ENCODE measurements at places on chromosomes 2 and 18.

DNA sequence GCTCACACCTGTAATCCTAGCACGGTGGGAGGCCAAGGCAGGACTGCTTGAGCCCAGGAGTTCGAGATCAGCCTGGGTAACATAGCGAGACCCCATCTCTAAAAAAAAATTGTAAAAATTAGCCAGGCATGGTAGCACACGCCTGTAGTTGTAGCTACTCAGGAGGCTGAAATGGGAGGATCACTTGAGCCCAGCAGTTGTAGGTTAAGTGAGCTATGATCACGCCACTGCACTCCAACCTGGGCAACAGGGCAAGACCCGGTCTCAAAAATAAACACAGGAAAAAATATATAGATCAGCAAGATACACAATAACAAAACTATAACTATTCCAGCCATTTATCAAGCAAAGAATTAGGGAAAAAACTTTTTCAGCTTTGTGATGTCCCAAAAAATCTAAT, 3.0 kb downstream of the SF3B1 start:
- DNase-seq: no peak

- no peak for DNase-seq
Measured at GRCh38 chr2:106336737-106337136, 131.5 kb downstream of the RGPD3 start.

DNA sequence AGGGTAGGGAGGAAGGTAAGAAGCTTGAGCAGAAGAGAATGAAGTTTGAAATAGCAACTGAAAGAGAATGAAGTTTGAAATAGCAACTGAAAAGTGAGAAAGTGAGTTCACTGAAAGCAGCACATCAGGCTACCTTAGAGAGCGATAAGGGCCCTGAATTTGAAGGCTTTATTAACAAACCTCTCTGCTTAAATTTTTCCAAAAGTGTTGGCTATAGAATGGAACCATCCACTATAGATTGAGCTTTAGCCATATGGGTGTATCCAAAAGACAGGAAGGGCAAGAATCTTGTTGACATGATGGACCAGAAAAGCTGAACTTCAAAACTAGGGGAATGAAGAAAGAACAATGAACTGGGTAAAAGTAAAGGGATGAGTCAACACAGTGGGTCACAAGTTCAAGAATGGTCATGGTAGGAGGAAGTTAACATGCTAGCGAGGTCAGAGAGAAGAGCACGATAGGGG, 122.5 kb downstream of the ASXL3 start:
- no peak for DNase-seq

- DNase-seq: no peak
Measured at GRCh38 chr2:240985881-240986786, 12.3 kb upstream of the SNED1 start.

GRCh38 chr2:106142683-106143082, 51.4 kb downstream of the UXS1 start:
- DNase-seq: no peak

GRCh38 chr2:196453613-196454047, 185.9 kb upstream of the CCDC150 start:
- no peak for DNase-seq
